Non-pigmented ciliary epithelial cell (primary cell): ENCODE measurements at places on chromosomes 1 and 21.

GRCh38 chr21:24941316-24942185 lies 665.7 kb downstream of the MRPL39 start:
- no peak for DNase-seq

DNA sequence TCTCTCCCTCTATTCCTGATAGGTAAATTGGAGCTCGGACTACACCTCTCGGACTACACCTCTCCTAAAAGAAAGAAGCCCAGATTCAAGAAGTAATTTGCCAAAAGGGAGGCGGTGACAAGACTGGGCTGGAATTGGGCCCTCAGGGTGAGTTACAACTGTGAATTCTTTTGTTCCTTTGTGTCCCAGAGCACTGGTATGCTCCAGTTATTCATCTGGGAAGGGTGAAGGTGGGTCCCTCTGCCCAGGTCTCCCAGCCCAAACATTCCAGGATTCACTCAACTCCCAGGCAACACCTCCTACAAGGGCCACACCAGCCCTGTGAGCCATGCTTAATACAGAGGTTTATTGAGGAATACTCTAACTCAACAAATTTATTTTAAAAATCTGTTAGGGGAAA lies 69.2 kb downstream of the LMX1A start:
- DNase-seq, result no peak

- DNase-seq, result peak; percentile 100
Observed at GRCh38 chr21:34526618-34527290, 14.7 kb upstream of the KCNE1 start.

DNA sequence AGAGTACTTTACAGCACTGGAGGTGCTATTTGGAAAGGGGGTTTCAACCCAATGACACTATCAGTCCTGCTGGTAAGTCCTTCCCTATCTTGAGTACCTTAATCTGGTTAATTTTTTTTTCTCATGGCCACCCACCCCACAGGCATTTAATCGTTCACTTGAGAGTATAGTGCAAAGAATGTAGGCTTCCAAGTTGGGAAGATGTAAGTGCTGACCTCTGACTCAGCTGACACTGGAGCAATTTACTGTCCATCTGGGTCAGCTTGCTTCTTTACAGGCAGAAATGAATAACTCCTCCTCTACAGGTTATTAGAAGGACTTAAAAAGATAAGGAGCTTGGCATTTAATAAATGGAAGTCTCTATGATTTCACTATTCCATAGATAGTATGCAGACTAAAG lies 89.6 kb downstream of the AK5 start:
- no peak for DNase-seq

GRCh38 chr1:158520021-158520420 lies 34.2 kb downstream of the OR6Y1 start:
- DNase-seq, result no peak
